ENCODE measurements at places on chromosomes 16 and 17. TPM values are rescaled to one million over a fixed set of nuclear protein-coding genes. Genes with fewer than 3 reads are reported as not detected.

GRCh38 chr17:80675438-80676095, 130.9 kb downstream of the RPTOR start:
- H3K4me3 ChIP-seq: no peak overlapping the region
- no peaks in the 10 kb centered on the region for H3K36me3 ChIP-seq
- no peak for DNase-seq
- H3K27ac ChIP-seq: no peak overlapping the region

- no peaks in the 10 kb centered on the region for H3K27me3 ChIP-seq
- no peaks in the 10 kb centered on the region for H3K4me1 ChIP-seq
- H3K36me3 ChIP-seq: no peaks in the 10 kb centered on the region
- DNase-seq: no peak
- no peak overlapping the region for H3K27ac ChIP-seq
These were observed 32.2 kb downstream of the HS3ST3A1 start for GRCh38 chr17:13569398-13570123.

GRCh38 chr16:14456793-14457481, 173.1 kb downstream of the PARN start:
- no peak overlapping the region for H3K27ac ChIP-seq
- no peaks in the 10 kb centered on the region for H3K4me1 ChIP-seq
- H3K4me3 ChIP-seq: no peak overlapping the region
- DNase-seq: no peak
- H3K27me3 ChIP-seq: no peaks in the 10 kb centered on the region

GRCh38 chr17:34996422-34997285, 16.3 kb downstream of the LIG3 start:
- H3K36me3 ChIP-seq: no peaks in the 10 kb centered on the region
- peaks cover 6% of the 10 kb centered on the region for H3K4me1 ChIP-seq
- no peak for DNase-seq
- no peak overlapping the region for H3K4me3 ChIP-seq
- no peaks in the 10 kb centered on the region for H3K27me3 ChIP-seq
- peak overlapping the region; percentile 63 for H3K27ac ChIP-seq

GRCh38 chr17:49333804-49334203, 28.2 kb downstream of the ZNF652 start:
- no peak for DNase-seq
- H3K27ac ChIP-seq: no peak overlapping the region
- H3K4me1 ChIP-seq: no peaks in the 10 kb centered on the region
- H3K27me3 ChIP-seq: no peaks in the 10 kb centered on the region
- H3K36me3 ChIP-seq: no peaks in the 10 kb centered on the region

DNA sequence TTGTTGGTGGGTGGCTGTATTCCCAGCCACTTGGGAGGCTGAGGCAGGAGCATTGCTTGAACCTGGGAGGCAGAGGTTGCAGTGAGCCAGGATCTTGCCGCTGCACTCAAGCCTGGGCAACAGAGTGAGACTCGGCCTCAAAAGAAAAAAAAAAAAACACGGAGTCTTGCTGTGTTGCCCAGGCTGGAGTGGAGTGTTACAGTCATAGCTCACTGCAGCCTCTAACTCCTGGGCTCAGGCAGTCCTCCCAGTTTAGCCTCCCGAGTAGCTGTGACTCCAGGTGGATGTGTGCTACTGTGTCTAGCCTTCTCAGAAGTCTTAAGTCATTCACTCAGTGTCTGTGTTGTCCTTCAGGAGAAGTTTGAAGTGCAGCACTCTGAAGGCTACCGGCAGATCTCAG, 27.4 kb downstream of the NDE1 start:
- DNase-seq: no peak
- H3K27me3 ChIP-seq: no peaks in the 10 kb centered on the region
- no peak overlapping the region for H3K27ac ChIP-seq
- peaks cover 7% of the 10 kb centered on the region for H3K4me1 ChIP-seq
- no peak overlapping the region for H3K4me3 ChIP-seq

GRCh38 chr16:48035142-48035541, 120.7 kb downstream of the ABCC12 start:
- no peaks in the 10 kb centered on the region for H3K27me3 ChIP-seq
- no peak overlapping the region for H3K27ac ChIP-seq
- no peak for DNase-seq
- H3K36me3 ChIP-seq: no peaks in the 10 kb centered on the region
- no peaks in the 10 kb centered on the region for H3K4me1 ChIP-seq
- no peak overlapping the region for H3K4me3 ChIP-seq

- H3K27ac ChIP-seq: no peak overlapping the region
- H3K27me3 ChIP-seq: no peaks in the 10 kb centered on the region
- no peak overlapping the region for H3K4me3 ChIP-seq
- DNase-seq: no peak
- H3K4me1 ChIP-seq: no peaks in the 10 kb centered on the region
These were observed 6.6 kb downstream of the RIPOR1 start for GRCh38 chr16:67535201-67535600.

DNA sequence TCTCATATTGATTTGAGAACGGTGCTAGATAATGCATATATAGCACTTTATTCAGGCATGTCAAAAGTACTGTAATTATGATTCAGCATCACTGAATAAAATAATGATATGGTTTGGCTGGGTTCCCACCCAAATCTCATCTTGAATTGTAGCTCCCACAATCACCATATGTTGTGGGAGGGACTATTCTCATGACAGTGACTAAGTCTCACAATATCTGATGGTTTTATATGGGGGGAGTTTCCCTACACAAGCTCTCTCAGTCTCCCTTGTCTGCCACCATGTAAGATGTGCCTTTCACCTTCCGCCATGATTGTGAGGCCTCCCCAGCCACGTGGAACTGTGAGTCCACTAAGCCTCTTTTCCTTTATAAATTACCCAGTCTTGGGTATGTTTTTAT, 25.6 kb upstream of the LONP2 start:
- DNase-seq: no peak
- H3K4me3 ChIP-seq: no peak overlapping the region
- H3K4me1 ChIP-seq: no peaks in the 10 kb centered on the region
- no peaks in the 10 kb centered on the region for H3K36me3 ChIP-seq

- no peaks in the 10 kb centered on the region for H3K4me1 ChIP-seq
- H3K36me3 ChIP-seq: no peaks in the 10 kb centered on the region
- H3K4me3 ChIP-seq: no peak overlapping the region
- DNase-seq: no peak
These were observed 53.2 kb downstream of the AMFR start for GRCh38 chr16:56372013-56372634.

GRCh38 chr17:79844869-79845600, 5.8 kb upstream of the CBX4 start:
- peaks cover 25% of the 10 kb centered on the region for H3K4me1 ChIP-seq
- H3K27ac ChIP-seq: peak overlapping the region; percentile 67
- peaks cover 40% of the 10 kb centered on the region for H3K27me3 ChIP-seq
- DNase-seq: no peak

GRCh38 chr16:19288872-19289799, 3.6 kb downstream of the CLEC19A start:
- no peak overlapping the region for H3K27ac ChIP-seq
- no peak overlapping the region for H3K4me3 ChIP-seq
- no peaks in the 10 kb centered on the region for H3K4me1 ChIP-seq
- DNase-seq: no peak
- H3K36me3 ChIP-seq: no peaks in the 10 kb centered on the region

DNA sequence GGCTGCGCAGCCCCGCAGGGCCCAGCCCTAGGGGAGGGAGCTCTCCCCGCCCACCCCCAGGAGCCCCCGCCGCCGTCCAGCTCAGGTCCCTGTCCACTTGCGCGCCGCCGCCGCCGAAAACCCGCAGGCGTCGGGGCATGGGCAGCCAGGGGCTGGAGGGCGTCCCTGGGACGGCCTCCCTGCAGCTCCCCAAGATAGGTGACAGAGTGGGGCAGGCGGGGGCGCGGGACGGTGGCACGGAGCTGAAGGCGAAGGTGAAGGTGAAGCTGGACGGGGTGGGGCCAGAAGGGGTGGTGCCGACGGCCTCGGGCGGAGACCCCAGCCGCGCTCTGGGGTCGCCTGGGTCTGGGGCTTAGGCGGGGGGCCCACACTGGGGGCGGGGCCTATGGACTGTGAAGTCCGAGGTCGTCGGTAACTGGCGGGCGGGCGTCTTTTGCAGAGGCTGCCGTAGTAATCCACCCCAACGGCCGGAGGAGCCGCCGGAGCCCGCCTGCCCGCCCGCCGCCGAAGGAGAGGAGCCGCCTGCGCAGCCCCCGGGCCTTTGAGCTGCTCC, 27.2 kb downstream of the SREBF1 start:
- peaks cover 21% of the 10 kb centered on the region for H3K4me1 ChIP-seq
- peak overlapping the region; percentile 78 for H3K27ac ChIP-seq
- H3K36me3 ChIP-seq: no peaks in the 10 kb centered on the region
- no peak for DNase-seq
- H3K27me3 ChIP-seq: no peaks in the 10 kb centered on the region

GRCh38 chr17:74051348-74051747, 152.1 kb upstream of the RPL38 start:
- no peaks in the 10 kb centered on the region for H3K4me1 ChIP-seq
- no peaks in the 10 kb centered on the region for H3K36me3 ChIP-seq
- no peak overlapping the region for H3K27ac ChIP-seq
- no peak for DNase-seq
- no peak overlapping the region for H3K4me3 ChIP-seq
- no peaks in the 10 kb centered on the region for H3K27me3 ChIP-seq

DNA sequence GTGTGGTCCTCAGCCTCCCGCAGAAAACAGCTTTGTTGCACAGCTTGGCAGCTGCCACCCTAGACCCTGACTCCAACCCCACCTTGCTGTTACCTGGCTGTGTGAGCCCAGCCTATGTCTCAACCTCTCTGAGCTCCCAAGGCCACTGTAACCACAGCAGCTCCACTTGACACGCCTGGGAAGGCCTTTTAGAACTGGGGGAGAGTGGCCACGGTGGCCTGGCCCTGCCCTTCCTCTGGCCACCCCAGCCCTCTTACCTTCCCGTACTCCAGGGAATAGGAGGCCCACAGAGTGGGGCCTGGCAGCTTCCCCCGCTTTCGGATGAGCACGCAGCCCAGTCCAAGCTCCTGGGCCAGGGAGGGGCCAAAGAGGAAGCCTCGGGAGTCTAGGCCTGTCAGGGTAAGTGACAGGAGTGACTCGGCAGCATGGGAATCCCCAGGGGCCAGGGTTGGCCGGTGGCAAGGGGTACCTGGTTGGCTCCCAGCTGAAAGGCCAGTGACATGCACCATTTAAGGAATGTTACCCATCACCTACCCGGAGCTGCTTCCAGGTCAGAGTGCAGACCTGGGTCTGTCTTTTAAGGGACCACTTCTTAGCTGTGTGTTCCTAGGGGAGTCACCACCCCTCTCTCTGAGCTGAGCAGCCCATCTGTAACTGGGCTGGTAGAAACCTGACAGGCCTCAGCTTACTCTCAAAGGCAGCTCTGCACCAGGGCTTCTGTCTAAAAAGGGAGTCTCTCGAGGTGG, 1.4 kb downstream of the APRT start:
- no peaks in the 10 kb centered on the region for H3K27me3 ChIP-seq
- H3K27ac ChIP-seq: peak overlapping the region; percentile 95
- DNase-seq: no peak

DNA sequence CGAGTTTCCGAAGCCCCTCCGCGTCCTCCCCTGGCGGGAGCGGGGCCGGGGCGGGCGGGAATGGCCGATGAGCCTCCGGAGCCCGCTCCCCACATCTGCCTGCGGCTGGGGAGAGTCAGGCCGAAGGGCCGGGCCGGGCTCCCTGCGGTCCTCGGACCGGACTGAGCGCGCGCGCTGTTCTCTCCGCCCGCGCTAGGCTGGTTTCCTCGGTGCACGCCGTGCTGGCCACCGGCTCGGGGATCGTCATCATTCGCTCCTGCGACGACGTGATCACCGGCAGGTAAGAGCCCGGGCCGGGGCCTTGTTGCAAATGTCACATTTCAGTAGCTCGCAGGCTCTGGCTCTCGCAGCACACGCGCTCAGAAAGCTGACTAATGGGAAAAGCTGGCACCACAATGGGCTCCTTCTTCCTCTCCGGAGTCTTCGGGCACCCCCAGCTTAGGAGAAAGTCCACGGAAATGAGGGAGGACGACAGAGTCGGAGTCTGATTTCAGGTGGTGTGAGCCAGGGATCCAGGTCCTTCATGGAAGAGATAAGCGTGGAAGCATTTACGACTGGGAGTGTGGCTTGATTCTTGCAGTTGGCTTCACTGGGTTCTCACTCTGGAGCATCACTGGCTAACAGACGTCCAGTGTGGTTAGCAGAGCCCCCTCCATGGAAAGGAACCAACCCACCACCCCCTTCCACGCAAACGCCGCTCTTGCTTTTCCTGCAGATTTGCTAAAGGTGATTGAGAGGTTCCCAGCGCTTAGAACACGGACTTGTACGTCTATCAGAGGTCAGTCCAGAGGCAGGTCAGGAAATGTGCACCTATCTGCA, 715 bp downstream of the TLCD3A start:
- peak overlapping the region; percentile 96 for H3K4me3 ChIP-seq
- H3K4me1 ChIP-seq: no peaks in the 10 kb centered on the region

DNA sequence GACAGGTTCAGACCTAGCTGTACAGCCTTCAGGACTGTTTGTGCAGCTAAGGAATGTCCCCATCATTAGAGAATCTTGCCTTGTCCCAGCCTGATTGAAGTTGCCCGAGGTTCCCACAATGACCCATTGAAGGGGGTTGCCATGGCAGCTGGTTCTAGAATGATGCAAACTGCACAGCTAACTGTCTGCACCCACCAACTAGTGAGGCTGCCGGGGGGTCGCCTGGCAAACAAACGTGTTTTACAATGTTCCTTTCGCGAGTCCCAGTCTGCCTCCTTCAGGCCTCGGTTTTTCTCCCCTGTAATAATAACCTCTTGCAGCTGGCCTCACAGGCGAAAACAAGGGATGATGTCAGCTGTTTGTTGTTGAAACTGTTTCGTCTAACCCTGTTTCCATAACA, 5.5 kb downstream of the C16orf96 start:
- no peaks in the 10 kb centered on the region for H3K4me1 ChIP-seq
- H3K27ac ChIP-seq: no peak overlapping the region
- H3K27me3 ChIP-seq: no peaks in the 10 kb centered on the region
- no peak for DNase-seq
- no peaks in the 10 kb centered on the region for H3K36me3 ChIP-seq
- H3K4me3 ChIP-seq: no peak overlapping the region

The TERB1 gene
- not detected for total RNA-seq

The ARL4D gene
- 29.4 TPM for total RNA-seq

The MILR1 gene
- total RNA-seq: 0.59 TPM

The SDK2 gene
- 1.1 TPM for total RNA-seq

The PPP1R1B gene
- 22.0 TPM for total RNA-seq

The RNF222 gene
- total RNA-seq: not detected

The SLC12A3 gene
- total RNA-seq: 0.14 TPM

The RAB11FIP4 gene
- total RNA-seq: 12.0 TPM

The KRTAP3-2 gene
- not detected for total RNA-seq

The GPRC5B gene
- 53.0 TPM for total RNA-seq

The HIC1 gene
- 21.8 TPM for total RNA-seq

Measured in uterus (tissue), 4 donors.